Stimulated activated CD8-positive, alpha-beta memory T cell treated with anti-CD3 and anti-CD28 coated beads, Interleukin-2, amount 100 ng/mL, for 1 hour (primary cell): ENCODE measurements at places on chromosomes 3 and 15.

GRCh38 chr15:33194704-33195670 lies at the start of gene FMN1:
TSS of gene FMN1 (minus strand) at chr15:33194714. CDS start at chr15:33154914, 39,800 bp downstream.
- DNase-seq = peak; percentile 72

- DNase-seq = no peak
These were observed 240.4 kb downstream of the PDZRN3 start for GRCh38 chr3:73384091-73384906.

DNA sequence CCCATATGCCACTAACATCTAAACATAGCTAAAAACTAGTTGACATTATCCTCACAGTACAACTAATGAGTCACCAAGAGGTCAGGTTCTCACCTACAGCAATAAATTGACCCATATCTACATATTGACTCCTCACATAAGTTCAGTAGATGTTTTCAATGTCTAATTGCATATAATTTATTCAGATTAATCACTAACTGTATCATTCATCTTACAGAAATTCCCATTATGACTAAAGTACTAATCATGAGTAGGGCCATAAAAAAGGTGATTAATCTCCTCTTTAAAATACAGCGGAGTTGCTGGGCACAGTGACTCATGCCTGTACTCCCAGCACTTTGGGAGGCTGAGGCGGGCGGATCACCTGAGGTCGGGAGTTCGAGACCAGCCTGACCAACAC lies 82.4 kb upstream of the ST3GAL6 start:
- DNase-seq = no peak

- no peak for DNase-seq
These were observed 107.0 kb upstream of the PFN2 start for GRCh38 chr3:150077581-150078247.

GRCh38 chr3:113105093-113105449 lies 106.3 kb upstream of the BOC start:
- DNase-seq = no peak

- no peak for DNase-seq
These were observed 20.5 kb upstream of the ENTPD3 start for GRCh38 chr3:40366203-40367162.

- no peak for DNase-seq
These were observed 24.9 kb downstream of the DUOX2 start for GRCh38 chr15:45088801-45089711.

- DNase-seq = no peak
These were observed 77.8 kb downstream of the SLC25A26 start for GRCh38 chr3:66298591-66298990.

- DNase-seq = no peak
These were observed 471.5 kb upstream of the AGTR1 start for GRCh38 chr3:148226246-148226645.

DNA sequence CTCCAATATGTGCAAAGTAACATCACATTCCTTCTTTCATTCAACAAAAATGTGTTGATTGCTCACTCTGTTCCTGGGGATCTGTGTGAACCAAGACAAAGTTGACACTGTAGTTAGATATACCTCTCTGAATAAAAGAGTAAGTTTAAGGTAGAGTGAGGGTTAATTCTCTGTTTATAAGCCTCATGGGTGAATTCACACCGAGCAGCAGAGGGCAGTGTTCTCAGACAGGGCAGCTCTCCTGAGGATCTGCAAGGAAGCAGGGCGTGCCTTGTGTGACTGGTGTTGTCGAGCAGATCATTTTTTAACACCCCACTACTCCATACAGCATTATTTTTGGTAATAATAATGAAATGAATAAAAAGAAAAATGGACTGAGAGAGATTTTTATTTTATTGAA lies 34.4 kb downstream of the PAQR9 start:
- DNase-seq = no peak

DNA sequence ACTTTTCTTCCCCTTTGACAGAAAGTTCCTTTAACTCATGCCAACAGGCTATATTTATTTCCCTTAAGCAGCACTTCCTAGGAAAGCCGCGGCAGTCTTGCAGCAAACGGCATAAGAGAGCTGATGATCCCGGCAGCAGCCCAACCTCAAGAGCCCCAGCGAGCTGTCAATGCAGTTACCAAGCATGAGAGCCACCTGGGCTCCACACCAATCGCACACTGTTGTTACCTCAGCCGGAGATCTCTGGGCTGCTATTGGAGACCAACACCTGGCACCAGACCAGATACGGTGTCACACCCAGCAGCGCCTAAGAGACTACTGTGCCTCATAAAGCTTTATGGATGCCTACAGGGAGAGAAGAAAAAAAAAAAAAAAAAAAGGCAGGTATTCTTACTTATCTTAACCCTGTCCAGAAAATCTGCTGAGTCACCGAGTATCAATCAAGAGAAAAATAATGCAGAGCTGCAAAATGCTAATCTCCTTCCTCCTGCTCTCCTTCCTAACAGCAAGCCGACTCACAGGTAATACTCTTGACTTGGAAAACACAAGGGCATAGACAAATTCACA lies 11.7 kb downstream of the ABCC5 start:
- no peak for DNase-seq

GRCh38 chr3:58101499-58102389 lies 93.5 kb downstream of the FLNB start:
- DNase-seq = no peak

- DNase-seq = no peak
These were observed at the start of gene DNAH12 for GRCh38 chr3:57544181-57545125. TSS of gene DNAH12 (minus strand) at chr3:57544344. CDS start at chr3:57542870, 1,474 bp downstream.

- DNase-seq = no peak
These were observed 676 bp downstream of the CNOT10 start for GRCh38 chr3:32685543-32686185.
